ENCODE measurements at places on chromosomes 12 and 14.

GRCh38 chr14:77224212-77224611, 42.6 kb downstream of the TMEM63C start:
- no peak for DNase-seq

- DNase-seq, result no peak
These were observed 32.1 kb upstream of the TUBA1A start for GRCh38 chr12:49220972-49221371.

DNA sequence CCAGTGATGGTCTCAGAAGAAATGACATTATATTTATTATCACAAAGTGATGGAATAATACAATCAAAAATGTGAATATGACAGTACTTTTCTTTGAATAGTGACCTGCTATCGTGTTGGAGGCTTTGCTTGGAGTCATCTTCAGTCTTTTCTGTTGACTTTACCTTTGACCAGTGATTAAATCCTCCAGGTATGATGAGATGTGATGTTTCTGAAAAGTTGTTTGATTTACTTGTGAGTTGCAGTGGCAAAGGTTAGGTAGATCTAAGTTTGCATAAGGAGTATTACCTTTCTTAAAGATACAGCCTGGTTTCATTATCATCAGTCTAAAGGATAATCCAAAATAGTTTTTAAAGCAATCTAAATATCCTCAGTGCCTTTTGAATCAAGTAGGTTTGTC, 4.6 kb downstream of the TCP11L2 start:
- DNase-seq, result no peak

GRCh38 chr12:75863533-75863932, 168.0 kb downstream of the PHLDA1 start:
- no peak for DNase-seq

DNA sequence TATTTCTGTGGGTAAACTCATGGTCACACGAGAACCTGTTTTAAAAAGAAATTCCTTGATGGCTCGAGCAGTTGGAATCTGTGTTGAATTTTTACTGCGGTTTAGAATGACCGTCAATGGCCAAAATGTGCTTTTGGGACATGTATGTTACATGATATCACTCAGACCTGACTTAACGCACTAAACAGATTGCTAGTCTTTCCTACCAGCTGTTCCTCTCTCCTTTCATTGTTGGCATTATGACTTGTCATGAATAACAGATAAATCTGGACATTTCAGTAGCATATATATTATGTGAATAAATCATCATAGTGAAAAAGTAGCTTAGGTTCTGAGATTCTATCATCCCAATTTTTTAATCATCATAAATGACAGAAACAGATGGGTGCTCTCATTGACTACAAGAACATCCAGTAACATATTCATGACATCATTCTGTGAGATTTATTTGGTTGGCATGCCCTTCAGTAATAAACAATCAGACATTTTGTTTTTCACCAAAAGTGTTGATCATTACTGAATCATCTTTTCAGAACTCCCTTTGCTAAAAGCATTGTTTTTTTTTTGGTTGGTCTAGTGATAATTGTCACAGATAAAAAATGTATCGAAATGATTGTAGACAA, 57.9 kb upstream of the NAV3 start:
- no peak for DNase-seq

DNA sequence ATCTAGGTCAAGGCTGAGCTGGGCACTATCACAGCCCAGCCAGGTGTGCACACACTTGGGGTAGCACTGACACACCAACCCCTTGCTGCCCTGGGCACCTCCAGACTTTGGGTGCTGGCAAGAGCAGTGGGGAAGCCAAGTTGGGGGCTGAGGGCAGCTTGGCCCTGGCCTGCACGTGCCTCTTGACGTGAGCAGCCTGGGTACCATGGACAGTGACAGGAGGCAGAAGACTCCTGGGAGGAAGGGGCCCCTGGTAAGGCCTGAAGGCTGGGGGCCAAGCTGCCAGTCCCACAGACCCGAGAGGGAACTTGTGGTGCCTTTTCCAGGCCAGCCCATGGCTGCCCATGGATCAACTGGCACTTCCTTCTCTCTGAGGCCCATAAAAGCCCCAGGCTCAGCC, 124.1 kb upstream of the SFSWAP start:
- DNase-seq, result no peak

- no peak for DNase-seq
These were observed 283.4 kb downstream of the DAD1 start for GRCh38 chr14:22305607-22306006.

- no peak for DNase-seq
These were observed 58.4 kb downstream of the LLPH start for GRCh38 chr12:66072135-66072534.

- no peak for DNase-seq
These were observed 1.6 kb downstream of the ACSS3 start for GRCh38 chr12:81079280-81080076.

GRCh38 chr12:46209170-46209569, 59.7 kb downstream of the SLC38A1 start:
- DNase-seq, result no peak

GRCh38 chr12:47851303-47851952, 31.7 kb upstream of the HDAC7 start:
- DNase-seq, result no peak

DNA sequence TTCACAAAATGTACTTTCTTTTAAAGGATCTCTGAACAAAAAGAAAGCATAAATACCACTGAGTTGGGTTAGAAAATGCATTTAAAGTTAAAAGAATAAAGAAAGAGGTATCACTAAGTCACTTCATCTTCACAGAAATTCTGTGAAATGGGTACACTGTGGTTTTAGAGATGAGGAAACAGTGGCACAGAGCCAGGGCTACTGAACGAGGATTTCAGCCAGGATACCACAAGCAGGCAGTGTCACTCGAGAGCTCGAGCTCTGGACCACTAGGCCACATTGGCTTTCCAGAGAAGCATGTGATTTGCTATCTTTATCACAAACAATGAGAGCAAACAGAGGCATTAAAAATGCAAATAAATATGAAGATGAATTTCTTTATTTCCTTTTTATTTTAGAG, 51.0 kb downstream of the WDHD1 start:
- no peak for DNase-seq

DNA sequence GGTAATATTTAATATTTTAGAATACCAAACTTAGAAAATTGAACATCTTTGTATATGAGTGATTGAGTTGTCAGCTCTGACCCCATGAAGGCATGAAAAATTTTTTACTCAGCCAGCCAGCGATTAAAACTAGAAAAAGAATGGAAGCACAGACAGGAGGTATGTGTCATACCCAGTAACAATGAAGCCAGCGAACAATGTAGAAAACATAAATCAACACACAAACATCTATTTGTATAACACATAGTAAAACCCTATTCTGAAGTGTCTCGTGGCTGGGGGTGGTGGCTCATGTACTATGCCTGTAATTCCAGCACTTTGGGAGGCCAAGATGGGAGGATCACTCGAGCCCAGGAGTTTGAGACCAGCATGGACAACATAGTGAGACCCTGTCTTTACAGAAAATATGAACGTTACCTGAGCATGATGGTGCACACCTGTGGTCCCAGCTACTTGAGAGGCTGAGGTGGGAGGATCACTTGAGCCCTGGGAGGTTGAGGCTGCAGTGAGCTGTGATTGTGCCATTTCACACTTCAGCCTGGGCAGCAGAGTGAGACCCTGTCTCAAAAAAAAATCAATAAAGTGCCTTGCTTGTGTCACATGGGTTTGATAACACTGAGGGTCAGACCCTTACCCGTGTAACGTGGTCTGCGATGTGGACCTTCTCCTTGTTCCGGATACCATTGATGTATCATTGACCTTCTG, 5.9 kb downstream of the TCTN2 start:
- no peak for DNase-seq

GRCh38 chr12:14216405-14217294, 148.8 kb upstream of the ATF7IP start:
- DNase-seq, result no peak

DNA sequence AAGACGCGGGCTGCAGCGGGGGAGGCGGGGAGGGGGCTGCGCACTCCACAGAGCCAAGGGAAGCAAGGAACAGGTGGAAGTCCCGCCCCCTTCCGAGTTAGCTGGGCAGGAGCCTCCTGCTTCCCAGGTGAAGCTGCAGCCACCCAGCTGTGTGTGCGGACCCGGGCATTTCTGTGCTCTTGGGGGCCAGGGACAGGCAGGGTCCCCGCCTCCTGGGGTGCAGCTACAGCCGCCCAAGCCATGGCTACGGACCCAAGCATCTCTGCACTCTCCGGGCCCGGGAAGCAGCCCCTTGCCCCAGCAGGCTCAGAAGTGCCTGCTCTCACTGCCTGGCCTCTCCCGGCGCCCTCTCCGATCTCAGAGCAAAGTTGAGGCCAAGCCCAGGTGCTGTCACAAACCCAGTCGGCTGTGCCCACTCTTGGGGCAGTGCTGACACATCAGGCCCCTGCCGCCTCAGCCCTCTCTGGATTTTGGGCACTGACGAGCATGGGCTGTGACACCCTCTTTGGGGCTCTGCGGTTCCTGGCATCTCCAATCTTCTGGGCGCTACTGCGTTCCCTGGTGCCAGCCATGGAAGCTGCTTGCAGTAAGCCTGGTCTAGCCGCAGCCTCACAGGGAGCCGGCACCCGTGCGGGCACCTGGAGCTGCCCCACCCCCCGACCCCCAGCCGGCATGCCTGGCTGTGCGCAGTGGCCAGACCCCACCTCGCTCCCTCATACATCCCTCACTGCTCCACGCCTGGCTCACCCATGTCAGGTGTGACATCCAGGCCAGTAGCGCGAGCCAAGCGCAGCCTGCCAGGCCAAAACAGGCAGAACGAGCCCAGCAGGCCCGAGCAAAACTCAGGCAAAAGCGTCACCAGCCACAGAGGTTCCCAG, 8.5 kb upstream of the MGAT4C start:
- no peak for DNase-seq

- no peak for DNase-seq
These were observed 23.8 kb downstream of the MMP17 start for GRCh38 chr12:131851741-131852550.

Data from activated gamma-delta T cell (primary cell).